Cerebellar nuclear complex (tissue), 1 donor: ENCODE measurements at places on chromosomes 7 and 10.

DNA sequence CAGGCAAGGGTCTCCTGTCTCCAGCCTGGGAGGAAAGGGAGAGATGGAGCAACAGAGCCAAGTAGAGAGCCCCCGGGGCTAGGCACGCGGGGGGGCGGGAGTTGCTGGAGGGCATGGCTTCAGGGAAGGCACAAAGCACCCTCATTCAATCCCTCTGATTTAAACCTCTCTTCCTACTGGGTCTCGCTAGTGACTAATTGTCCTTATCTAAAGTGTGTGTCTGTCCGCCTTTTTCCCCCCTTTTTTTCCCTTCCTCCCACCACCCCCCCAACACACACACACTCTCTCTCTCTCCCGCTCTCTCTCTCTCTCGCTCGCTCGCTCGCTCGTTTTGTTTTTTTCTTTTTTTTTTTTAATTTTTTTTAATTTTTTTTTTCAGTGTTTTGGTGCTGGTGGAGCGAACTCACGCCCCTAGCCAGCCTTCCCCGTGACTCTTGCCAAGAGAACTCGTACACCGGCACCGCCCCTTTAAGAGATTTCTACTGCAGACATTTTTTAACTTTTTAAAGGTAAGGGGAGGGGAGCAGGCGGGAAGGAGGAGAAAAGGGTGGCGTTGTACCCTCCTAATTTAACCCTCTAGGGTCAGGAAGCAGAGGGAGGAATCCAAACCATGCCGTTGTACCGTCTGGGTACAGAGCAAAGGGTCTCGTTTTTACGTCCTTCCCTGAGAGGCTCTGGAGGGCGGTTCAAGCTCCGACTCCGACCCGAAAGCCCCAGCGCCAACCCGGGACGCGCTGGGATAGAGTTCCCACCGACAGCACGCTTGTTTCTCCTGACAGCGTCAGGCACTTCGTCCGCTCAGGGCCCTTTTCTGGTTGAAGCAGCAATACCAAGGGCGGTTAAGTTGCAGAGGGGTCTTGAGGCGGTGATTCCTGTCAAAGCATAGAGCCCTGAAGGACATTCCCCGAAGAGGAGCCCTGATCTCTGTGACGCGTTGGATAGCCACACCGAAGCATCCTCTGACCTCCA lies at the start of gene HPSE2:
HPSE2 (minus strand) TSS at position 195 of the 969 bp plus-strand sequence.
- DNase-seq = no peak

DNA sequence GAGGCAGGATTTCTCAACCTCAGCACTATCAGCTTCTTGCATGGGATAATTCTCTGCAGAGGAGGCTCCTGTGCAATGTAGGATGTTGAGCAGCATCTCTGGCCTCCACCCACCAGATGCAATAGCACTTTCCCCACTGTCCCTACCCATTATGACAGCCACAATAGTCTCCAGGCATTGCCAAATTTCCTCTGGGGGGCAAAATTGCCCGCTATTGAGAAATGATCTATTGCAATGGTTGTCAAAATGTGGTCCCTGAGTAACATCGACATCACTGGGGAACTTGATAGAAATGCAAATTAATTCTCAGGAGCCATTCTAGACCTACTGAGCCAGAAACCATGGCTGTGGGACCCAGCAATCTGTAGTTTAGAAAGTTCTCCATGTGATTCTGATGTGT lies 7.0 kb downstream of the KCNK18 start:
- no peak for DNase-seq

DNA sequence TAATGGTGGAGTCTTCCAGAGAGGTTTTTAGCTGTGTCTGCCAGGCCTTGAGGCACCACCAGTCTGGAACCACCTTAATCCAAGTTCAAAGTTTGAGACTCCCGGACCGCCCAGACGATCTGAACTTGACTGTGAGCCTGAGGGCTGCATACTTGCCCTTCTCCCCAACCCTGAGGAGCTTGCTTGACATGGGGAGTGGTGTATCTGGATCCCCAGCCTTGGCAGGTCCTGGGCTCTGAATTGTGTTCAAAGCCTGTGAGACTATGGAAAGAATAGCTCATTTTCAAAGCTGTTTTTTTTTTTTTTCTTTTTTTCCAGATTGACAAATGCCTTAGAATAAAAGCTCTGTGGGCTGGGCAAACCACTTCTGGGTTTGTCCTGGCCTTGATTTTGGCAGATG lies 22.3 kb upstream of the CAMK1D start:
- DNase-seq = no peak

GRCh38 chr7:70627461-70627860 lies 504.5 kb upstream of the GALNT17 start:
- no peak for DNase-seq

DNA sequence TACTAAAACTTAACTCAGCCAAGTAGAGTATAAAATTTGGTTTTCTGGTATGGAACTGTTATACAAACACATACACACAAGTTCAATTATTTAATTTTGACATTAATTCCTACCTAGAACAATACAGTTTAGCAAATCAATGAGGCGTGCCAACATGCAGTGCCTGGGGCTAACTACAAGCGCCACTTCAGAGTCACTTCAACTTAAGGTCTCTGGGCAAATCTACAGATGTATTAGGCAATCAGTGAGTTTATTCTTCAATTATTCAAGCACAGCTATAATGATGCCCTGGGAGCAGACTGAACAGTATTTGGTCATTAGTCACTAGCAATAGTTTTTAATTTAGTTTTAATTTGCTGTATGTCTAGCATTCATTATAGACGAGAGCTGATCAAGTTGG lies 51.6 kb downstream of the HIBADH start:
- no peak for DNase-seq

GRCh38 chr7:45068236-45069023 lies 20.3 kb downstream of the NACAD start:
- no peak for DNase-seq

GRCh38 chr10:34739915-34740314 lies 75.2 kb downstream of the PARD3 start:
- no peak for DNase-seq

GRCh38 chr10:82757397-82757796 lies 882.4 kb downstream of the NRG3 start:
- DNase-seq = no peak

GRCh38 chr10:30455816-30456215 lies 21.8 kb downstream of the MAP3K8 start:
- DNase-seq = no peak

GRCh38 chr10:97926055-97926454 lies 76.4 kb downstream of the GOLGA7B start:
- no peak for DNase-seq

- DNase-seq = no peak
Observed at GRCh38 chr7:99012722-99013121, 131.2 kb downstream of the SMURF1 start.

DNA sequence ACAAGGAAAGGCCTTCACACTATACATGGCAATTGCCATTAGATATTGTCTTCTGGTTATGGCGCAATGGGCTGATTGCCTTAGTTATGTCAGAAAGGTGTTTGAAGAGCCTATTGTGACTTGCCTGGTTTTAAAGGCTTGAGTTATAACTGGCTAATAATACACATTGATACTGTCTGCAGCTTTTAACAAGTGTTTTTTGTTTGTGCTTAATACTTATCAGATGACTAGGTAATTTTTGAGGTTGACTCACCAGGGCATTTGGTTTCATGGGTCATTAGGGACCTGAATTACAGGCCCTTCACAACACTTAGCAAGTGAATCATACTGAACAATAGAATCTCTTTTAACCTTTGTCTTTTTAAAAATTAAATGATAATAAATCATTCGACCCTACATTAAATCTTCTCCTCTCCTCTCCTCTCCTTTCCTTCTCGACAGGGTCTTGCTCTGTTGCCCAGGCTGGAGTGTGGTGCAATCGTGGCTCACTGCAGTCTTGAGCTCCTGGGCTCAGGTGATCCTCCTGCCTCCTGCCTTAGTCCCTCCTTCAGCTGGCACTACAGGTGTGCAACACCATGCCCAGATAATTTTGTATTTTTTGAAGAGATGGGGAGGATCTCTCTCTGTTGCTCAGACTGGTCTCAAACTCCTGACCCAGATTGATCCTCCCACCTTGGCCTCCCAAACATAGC lies 196.3 kb downstream of the JCAD start:
- no peak for DNase-seq

GRCh38 chr7:131076711-131077181 lies 250.9 kb upstream of the MKLN1 start:
- DNase-seq = no peak

DNA sequence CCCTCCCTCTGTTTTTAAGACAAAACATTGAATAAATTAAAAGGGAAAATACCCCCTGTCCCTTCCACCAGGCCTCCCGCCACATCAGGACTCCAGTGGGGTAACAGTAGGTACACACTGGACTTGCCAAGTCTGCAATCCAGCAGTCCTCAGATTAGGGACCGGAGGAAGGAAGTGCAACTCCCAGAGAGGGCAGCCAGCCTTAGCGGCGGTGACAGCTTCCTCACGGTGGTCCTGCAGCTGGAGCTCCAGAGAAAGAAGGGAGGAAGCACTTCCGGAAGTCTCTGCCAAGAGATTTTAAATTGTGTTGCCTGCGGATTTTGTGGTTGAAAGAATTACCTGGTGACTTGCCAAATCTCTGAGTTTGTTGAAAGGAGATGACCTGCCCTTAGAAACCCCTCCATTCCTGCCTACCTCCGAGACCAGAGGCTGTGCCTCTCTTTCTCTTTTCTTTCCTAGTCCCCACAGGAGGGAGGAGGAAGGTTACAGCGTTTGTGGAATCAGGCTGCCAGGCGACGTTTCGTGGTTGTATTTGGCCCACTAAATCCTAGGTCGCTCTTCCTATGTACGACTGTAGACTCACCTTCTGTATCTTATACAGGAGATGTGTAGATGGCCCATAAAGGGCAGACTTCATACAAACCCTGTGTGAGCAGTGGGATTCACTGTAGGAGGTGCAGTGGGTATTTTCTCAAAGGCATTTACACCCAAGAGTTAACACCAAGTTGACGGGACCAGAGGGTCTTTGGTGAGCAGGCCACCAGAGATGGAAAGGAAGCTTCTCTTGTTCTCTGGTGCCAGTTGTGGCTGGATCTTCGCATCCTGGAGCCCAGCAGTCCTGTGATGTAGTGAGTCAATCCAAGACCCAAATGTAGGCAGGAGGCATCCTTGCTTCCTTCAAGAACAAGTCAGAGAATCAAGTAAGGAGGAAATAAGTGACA lies 77.9 kb downstream of the INSIG1 start:
- no peak for DNase-seq

DNA sequence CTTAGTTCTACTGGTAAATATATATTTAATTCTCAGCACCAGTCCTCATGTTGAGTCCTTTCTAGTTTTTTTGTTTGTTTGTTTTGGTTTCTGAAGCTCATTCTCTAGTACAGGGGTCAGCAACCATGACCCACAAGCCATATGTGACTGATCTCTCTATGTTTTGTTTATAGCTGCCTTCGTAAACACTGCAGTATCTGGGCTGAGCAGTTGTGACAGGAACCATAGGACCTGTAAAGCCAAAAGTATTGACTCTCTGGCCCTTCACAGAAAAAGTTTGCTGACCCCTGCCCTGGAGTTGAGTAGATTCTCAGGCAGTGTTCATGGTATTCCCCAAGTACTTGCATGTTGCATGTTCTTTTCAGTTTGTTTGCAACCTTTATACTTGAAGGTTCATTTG lies 20.8 kb downstream of the NET1 start:
- no peak for DNase-seq

GRCh38 chr7:153023194-153023592 lies 263.6 kb downstream of the ACTR3B start:
- no peak for DNase-seq

DNA sequence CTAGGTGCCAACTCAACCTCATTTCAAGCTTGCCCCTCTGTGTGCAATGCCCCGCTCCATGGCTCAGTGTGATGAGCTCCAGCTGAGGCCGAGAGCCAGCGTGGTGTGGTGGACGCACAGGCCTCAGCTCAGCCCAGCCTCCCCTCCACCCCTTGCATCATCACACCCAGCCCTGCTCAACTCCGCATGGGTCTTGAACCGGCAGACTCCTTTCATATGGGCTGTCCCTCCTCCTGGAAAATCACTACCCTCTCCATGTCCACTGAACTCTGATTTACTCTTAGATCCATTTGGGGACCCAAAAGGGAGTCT lies 16.6 kb upstream of the SLC18A3 start:
- no peak for DNase-seq

DNA sequence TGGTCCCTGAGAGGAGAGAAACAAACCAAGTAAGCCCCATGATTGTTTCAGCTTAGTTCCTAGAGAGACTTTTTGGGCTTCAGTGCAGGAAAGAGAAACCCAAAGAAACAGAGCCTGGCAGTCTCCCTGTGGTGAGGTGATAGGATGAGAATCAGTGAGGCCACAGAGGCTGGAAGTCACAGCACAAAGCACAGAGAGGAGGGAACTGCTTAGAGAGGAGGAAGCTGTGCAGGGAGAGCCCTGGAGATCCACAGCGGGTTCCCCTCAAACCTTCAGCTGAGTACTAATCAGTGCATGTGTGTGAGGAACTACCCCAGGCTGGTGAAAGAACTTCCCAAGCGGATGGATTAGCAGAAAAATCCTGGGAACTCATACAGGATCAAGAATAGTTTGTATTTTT lies 27.4 kb upstream of the HECW1 start:
- no peak for DNase-seq

DNA sequence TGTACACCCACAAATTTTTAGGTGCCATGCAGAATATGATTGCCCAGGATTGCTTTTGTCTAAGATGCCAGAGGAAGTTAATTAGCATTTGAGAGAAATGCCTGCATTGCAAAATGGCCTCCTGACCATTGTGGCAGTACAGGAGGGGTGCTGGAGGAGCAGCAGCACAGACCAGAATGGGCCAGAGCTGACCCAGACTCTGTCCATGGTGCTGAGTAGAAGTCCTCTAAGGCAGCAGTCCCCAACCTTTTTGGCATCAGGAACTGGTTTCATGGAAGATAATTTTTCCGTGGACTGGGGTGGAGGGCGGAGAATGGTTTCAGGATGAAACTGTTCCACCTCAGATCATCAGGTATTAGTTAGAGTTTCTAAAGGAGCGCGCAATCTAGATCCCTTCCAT lies 217.8 kb upstream of the AGK start:
- DNase-seq = no peak

- no peak for DNase-seq
Observed at GRCh38 chr10:115942101-115942500, 330.9 kb downstream of the GFRA1 start.

GRCh38 chr7:23469150-23469960 lies 936 bp downstream of the IGF2BP3 start:
- no peak for DNase-seq

DNA sequence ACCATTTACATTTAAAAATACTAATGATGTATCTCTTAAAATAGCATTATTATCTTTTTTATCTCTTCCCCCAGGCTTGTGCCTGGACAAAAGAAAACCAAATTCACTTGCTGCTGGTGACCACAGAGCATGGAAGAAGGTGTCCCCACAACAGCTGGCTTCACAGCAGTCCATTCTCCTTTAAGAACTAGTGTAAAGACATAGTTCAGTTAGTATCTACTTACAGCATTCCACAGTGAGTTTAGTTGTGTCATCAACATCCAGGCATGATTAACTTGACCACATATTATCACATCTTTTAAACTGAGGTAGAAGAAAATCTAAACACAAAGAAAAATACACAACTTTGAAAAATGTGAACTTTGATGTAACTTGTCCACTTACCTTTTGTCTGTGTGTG lies 55.0 kb downstream of the LRRC17 start:
- DNase-seq = no peak

GRCh38 chr10:71815515-71816130 lies 35.4 kb downstream of the PSAP start:
- DNase-seq = no peak

- no peak for DNase-seq
Observed at GRCh38 chr7:19209166-19209696, 64.0 kb upstream of the FERD3L start.
